SHP77 (cell line): ENCODE measurements at places on chromosomes 16 and 17.

DNA sequence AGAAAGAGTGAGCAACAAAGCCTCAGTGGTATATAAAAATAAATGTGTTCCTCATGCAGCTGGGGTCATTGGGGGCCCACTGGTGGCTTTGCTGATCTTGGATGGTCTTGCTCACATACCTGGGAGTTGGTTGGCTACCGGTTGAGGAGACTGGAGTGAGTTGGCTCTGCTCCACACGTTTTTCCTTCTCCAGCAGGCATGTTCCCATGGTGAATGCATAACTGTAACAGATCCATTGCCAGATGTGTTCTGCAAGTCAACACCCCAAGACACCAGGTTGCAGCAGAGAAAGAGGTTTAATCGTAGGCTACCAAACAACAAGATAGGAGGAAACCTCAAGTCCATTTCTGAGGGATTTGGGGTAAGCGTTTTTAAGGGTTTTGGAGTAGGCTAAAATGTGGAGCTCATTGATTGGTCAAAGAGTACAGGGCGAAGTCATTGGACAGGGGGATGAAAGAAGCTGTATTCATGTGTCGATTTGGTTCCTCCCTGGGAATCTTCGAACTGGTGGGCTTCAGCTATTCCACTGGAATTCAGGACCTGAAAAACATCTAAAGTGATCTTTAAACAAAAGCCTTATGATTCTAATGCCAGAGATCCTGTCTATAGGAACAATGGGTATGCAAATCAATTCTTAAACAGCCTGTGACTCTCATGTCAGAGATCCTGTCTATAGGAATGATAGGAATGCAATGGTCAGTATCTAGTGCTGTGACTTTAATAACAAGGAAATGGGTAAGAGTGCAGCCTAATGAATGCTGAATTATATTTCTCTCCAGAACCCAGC lies 467.5 kb upstream of the C16orf82 start:
- no peak for DNase-seq

- no peak for DNase-seq
Measured at GRCh38 chr16:84774810-84775209, 45.0 kb upstream of the CRISPLD2 start.

GRCh38 chr17:35705705-35706104 lies 25.7 kb upstream of the RASL10B start:
- no peak for DNase-seq

GRCh38 chr17:72456075-72456474 lies 335.3 kb downstream of the SOX9 start:
- no peak for DNase-seq

- no peak for DNase-seq
Measured at GRCh38 chr16:10383626-10384025, 2.2 kb upstream of the ATF7IP2 start.
